ENCODE measurements at places on chromosomes 11 and 22.

GRCh38 chr11:47233989-47234668 is 14.5 kb downstream of the ACP2 start:
- peak; percentile 71 for DNase-seq

DNA sequence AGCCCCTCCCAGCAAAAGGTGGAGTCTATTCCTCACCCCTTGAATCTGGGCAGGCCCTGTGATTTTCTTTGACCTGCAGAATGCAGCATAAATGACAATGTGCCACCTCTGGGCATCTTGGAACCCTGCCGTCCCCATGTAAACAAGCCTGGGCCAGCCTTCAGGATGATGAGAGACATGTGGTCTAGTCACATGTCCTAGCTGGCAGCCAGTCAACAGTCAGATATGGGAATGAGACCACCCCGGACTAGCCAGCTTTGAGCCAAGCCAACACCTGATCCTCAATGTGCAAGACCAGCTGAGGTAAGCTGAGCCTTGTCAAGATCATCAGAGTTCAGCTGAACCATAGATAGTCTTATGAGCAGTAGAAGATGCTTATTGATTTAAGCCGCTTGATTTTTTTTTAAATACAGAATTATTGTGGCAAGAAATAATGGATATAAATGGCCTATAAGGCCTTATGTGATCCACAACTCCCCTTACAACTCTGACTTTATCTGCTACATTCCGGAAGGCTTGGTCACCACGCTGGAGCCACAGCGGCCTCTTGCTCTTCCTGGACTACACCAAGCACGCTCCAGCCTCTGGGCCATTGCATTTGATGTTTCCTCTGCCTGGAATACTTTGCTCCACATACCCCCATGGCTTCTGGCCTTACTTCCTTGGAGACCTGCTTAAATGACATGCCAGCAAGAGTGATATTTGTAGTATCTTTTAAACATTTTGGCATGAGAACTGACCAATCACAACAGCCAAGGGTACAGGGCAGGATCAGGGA is 225.9 kb upstream of the SESN3 start:
- no peak for DNase-seq

GRCh38 chr11:66333896-66334604 is 2.2 kb downstream of the RIN1 start:
- DNase-seq: no peak

- DNase-seq: no peak
Observed at GRCh38 chr11:108538022-108538424, 39.8 kb upstream of the POGLUT3 start.

- no peak for DNase-seq
Observed at GRCh38 chr11:65292890-65293289, 21.8 kb upstream of the CDC42EP2 start.

DNA sequence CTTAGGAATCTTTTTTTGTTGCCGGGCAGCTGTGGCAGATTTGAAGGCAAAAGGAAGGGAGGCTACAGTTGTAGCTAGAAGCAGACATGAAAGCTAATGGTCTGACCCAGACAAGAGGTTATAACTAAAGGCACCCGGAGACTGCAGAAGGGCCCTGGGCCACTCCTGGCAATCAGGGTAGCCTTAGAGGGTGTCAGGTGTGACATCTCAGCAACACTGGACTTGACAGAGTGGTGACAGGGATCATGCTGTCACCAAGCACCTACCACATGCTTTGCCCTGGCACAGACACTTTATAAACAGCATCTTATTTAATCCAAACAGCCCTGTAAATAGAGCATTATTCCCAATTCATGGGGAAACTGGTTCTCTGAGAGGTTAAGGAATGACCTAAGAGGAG is 25.7 kb downstream of the TUB start:
- no peak for DNase-seq

- DNase-seq: no peak
Observed at GRCh38 chr22:20583471-20583922, 76.1 kb downstream of the MED15 start.
